CD4-positive, alpha-beta T cell (primary cell): ENCODE measurements at places on chromosomes 1 and 21.

DNA sequence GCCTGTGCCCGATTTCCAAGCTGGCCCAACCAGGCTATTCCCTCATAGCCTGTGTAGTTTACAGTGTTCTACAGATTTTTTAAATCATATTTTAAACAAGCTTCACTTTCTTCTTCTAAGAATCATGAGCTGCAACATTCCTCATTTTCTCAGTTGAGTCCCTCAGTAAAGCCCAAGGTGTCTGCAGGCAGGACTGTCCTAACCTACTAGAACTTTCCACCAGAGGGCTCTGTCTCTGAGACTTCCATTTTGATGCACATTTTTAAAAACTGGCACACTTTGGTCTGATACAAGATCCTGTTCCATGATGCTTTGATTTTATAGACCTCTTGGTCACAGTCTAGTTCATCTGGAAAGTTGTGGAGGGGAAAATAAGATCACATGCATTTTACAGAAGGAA lies 21.6 kb upstream of the SLAMF6 start:
- peaks cover 31% of the 10 kb centered on the region for H3K36me3 ChIP-seq
- DNase-seq = peak; percentile 72
- H3K27me3 ChIP-seq = no peaks in the 10 kb centered on the region
- H3K27ac ChIP-seq = no peak overlapping the region

- no peaks in the 10 kb centered on the region for H3K27me3 ChIP-seq
- no peaks in the 10 kb centered on the region for H3K4me1 ChIP-seq
- H3K36me3 ChIP-seq = no peaks in the 10 kb centered on the region
- no peak overlapping the region for H3K4me3 ChIP-seq
- H3K27ac ChIP-seq = no peak overlapping the region
- DNase-seq = no peak
Measured at GRCh38 chr1:15393475-15394257, 16.0 kb upstream of the EFHD2 start.

DNA sequence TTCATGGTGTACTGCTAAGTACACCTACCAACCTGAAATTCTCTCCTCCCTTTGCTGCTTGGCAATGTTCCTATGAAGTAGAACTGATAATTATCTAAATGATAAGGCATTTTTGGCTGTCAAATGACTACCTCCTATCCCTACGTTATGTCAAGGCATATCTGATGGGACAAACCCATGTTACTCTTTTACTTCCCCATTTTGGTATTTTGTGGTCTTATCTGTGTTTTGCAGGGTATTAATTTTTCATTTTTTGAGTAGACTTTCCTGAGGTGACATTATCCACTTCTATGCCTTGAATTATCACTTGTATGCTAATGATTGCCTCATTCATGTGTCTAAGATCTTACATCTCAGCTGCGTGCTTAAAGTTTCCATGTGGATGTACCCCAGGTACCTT lies 499.6 kb upstream of the B3GALT2 start:
- DNase-seq = no peak
- no peak overlapping the region for H3K27ac ChIP-seq
- no peaks in the 10 kb centered on the region for H3K27me3 ChIP-seq
- H3K36me3 ChIP-seq = no peaks in the 10 kb centered on the region
- H3K4me3 ChIP-seq = no peak overlapping the region

DNA sequence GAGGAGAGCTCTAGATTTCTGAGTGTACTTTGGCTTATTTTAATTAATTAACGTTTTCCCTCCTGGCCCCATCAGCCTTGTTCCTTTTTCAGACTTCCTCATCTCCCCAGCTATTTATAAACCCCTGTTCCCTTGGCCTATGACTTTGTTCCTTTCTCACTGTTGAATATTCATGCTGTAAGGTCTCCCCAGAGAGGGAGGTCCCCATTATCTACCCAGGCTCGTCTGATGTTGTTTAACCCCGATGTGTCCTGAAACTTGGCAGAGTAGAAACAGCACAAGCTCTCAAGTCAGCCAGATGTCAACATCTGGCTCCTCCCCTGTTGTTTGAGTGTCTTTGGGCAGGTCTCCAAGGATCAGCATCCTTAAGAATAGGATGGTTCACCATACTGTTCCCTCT lies 153.6 kb downstream of the HIVEP3 start:
- H3K27ac ChIP-seq = no peak overlapping the region
- H3K4me3 ChIP-seq = no peak overlapping the region
- no peak for DNase-seq

GRCh38 chr21:27572696-27573095 lies 605.8 kb upstream of the ADAMTS5 start:
- H3K4me1 ChIP-seq = no peaks in the 10 kb centered on the region
- H3K27me3 ChIP-seq = no peaks in the 10 kb centered on the region
- no peak overlapping the region for H3K27ac ChIP-seq
- DNase-seq = no peak

- no peak overlapping the region for H3K4me3 ChIP-seq
- no peak for DNase-seq
- peaks cover 3% of the 10 kb centered on the region for H3K4me1 ChIP-seq
- no peaks in the 10 kb centered on the region for H3K27me3 ChIP-seq
- no peak overlapping the region for H3K27ac ChIP-seq
Measured at GRCh38 chr21:29477941-29478340, 179.2 kb downstream of the BACH1 start.

DNA sequence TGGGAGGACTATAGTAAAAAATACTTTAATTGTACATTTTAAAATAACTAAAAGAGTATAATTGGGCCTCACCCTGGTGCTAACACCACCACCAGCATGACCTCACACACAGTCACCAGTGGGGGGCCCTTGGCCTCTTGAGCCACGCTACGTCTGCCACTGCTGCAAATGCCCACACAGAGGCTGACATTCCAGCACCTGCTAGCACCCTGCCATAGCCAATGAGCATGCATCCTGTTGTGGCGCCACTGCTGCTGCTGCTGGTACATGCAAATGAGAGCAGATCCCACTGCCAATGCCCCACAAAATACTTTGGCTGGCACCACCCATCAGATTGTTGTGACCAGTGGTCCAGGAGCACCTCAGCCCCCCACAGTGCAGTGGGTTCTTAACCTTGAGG lies 31.5 kb upstream of the TNR start:
- no peaks in the 10 kb centered on the region for H3K4me1 ChIP-seq
- H3K36me3 ChIP-seq = no peaks in the 10 kb centered on the region
- H3K27me3 ChIP-seq = peaks cover 4% of the 10 kb centered on the region
- no peak overlapping the region for H3K4me3 ChIP-seq
- no peak overlapping the region for H3K27ac ChIP-seq
- DNase-seq = no peak

DNA sequence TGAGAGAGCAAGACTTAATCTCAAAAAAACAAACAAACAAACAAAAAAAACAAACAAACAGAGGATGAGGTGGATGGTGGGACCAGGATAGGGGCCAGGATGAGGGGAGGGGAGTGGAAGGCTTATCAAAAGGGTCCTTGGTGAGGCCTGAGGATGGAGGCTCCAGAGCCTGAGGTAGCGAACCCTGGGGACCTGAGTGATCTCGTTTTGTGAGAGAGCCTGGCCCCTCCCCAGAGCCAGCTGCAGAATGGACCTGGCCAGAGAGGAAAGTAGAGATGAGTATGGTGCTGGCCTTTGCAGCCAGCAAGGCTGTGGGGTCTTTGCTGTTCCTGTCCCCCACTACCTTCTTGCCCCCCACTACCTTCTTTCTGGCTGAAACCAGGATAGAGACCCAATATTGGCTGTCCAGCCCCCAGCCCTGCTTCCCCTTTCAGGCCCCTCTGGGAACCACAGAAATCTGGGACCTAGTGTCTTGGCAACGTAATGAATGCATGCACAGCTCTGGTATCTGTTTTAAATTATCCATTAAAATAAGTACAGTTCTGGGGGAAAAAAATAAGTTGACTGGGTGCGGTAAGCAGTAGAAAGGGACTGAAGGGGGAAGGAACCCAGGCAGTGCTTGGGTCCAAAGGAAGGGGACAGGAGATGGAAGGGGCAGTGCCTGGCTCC lies 1.1 kb upstream of the LMNA start:
- peaks cover 24% of the 10 kb centered on the region for H3K27me3 ChIP-seq
- no peak overlapping the region for H3K4me3 ChIP-seq
- H3K4me1 ChIP-seq = peaks cover 50% of the 10 kb centered on the region
- H3K36me3 ChIP-seq = no peaks in the 10 kb centered on the region
- H3K27ac ChIP-seq = peak overlapping the region; percentile 64
